Naive B cell (primary cell): ENCODE measurements at places on chromosomes 7 and 10.
A peak's percentile ranks its signal among the peaks of the same experiment; 100 is the strongest.

DNA sequence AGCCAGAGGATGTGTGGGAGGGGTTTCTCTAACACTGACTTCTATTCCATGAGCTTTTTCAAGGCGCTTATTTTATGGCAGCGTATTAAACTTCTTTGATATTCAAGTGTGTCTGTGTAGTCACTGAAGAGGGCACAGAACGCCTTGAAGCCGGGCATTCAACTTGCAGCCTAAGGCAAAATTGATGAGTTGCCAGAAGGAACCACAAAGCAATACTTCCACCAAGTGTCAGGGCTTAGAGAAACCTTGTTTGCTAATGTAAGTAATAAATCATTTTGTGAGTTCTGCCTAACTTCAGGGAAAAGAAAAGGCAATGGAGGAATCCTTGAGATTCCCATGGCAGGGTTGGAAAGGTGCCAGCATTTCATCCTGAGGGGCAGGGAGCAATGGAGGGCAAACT lies 163.8 kb downstream of the LCOR start:
- DNase-seq: no peak

DNA sequence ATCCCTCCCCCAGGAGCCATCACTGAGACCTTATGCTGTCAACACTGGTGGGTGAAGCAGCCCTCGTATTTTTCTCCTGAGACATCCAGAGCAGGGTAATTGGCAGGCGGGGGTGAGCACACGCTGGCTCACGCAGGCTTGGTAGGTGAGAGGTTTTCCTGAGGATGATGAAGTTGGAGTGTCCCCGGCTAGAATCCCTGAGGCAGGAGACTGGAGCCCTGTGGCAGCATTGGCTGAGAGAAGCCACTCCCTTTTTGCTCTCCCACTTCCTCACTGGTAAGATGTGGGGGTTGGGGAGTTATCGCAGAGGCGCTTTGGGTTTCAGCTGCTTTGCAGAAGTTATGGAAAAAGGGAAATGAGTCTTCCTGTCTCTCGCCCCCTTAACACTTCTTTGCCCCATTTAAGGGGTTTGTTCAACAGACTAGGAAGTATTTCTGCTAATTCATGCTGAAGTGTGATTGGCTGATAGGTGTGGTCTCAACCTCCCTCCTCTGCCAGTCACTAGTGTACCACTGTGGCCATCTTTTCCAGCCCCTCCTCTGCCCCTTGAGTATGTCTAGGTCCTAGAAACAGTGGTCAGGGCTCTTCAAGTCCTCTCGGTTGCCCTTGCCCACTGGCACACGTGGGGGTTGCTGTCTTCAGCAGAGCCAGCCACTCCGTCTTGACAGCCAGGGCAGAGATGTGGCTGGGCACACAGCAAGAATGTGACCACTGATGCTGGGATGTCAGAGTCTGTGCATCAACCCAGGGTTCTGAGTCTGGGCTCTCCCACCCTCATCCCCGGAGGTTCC lies 5.7 kb downstream of the ARPC1B start:
- peak; percentile 83 for DNase-seq

DNA sequence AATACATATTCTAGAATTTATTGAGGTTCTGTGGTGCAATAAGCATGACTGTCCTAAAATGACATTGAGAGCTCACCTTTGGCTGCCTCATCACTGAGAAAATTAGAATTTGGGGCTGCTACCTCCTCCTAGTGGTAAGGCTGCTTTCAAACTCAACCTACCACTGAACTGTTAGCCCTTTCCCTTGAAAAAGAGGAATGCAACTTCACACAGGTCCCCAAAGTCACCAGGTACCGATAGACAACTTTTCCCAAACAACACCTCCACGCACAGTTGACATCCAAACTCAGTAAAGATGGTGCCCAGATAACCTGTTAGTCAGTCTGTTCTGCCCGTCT lies 75.9 kb upstream of the SCIN start:
- no peak for DNase-seq

- no peak for DNase-seq
These were observed 20.0 kb downstream of the KIAA1549 start for GRCh38 chr7:138961159-138961558.

DNA sequence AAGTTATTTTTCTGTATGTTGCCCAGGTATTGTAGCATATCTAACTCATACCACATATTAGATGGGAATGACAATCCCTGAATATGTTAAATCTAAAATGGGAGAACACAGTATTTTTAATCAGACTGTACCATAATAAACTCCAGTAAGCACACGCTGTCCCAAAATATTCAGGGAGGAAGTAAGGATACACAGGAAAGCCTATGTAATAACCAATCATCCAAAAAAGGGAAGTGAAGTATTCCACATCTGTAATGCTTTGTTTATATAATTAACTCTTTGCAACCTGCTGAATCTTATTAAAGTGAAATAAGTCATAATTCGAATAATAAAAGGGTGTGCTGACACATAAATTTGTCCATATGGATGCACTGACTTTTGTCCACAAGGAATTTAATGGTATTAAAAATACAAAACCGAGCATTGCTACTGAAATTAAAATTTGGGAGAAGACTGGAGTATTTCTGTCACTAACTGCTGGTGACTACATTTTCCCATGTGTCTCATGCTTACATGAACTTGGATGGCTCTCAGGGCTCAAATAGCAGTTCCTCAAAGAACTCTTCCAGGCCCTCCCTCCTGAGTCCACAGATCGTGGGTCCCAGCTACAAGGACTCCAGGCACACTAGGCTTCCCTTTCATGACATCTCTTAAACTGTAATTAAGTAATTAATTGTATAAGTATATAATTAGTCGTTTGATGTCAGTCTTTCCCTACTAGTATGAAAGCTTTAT lies 120.6 kb downstream of the NEBL start:
- no peak for DNase-seq

DNA sequence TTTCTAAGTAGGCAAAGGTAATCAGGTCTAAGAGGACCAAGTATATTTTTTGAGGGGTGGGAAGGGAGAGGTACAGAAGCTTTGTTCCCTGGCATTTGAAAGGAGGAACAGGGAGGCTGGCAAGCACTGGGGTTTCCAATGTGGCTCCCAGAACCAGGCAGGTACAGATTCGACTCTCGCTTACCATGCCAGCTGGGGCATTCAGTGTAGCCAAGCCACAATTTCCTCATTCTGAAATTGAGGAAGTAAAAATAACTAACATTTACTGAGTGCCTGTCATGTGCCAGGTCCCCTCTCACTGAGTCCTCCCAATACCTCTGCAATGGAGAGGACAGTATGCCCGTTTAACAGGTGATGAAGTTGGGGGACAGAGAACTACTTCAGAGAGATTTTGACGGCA lies 45.9 kb upstream of the BET1 start:
- DNase-seq: peak; percentile 82

- DNase-seq: no peak
These were observed 28.1 kb upstream of the SGMS1 start for GRCh38 chr10:50651808-50652207.

- no peak for DNase-seq
These were observed 1196.9 kb downstream of the SORCS3 start for GRCh38 chr10:105837951-105838350.

DNA sequence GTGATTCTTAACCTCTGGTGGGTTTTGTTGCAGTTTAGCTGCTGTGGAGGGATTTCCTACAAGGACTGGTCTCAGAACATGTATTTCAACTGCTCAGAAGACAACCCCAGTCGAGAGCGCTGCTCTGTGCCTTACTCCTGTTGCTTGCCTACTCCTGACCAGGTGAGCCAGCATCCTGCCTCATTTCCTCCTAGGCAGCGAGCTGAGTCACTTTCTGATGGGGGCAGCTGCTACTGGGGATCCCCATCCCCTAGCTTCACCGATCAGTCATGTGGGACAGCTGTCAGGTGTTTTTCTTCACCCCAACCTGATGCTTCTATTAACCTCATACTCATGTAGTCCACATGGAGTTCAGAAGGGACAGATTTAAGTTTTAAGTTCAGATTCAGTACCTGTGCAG lies 21.7 kb upstream of the SMO start:
- DNase-seq: peak; percentile 46

DNA sequence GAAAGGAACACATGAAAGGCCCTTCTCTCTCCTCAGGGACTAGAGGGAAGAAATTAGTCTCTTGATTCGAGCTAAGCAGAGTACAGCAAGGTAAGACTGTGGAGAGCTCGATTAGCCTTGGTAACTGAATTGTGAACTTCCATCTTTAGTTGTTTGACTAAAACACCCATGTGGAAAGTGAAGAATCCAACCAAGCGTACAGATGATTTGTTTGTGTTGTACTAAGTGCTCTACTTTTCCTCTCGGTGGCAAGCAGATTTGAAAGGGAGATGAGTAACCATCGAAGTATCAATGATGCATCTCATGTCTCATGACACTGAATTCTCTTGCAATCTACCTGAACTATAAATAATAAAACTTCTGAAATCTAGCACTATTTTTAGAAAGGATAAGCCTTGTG lies 80.7 kb downstream of the FZD1 start:
- no peak for DNase-seq

- no peak for DNase-seq
These were observed 214.6 kb upstream of the TMEM72 start for GRCh38 chr10:44696496-44696895.

GRCh38 chr7:72326365-72326764 lies 85.8 kb downstream of the CALN1 start:
- DNase-seq: no peak

DNA sequence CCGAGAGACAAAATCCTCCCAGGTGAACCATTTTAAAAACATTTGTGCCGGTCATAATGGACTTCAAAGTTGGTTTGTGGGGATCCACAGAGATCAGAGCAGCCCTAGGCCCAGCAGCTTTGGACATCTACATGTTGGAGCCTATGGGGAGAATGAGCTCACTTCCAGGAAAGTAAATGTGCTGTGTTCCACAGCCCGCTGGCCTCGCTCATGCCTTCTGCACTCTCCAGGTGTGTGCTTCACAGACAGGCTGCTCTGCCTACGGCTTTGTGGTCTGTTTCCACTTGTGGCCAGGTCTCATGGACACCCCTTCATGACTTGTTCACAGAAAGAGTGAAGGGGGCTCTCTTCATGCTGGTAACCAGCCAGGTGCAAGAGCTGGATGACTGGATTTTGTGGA lies 141.6 kb downstream of the ADARB2 start:
- no peak for DNase-seq

GRCh38 chr10:124740369-124741280 lies 3.6 kb downstream of the FAM53B start:
- DNase-seq: peak; percentile 79

DNA sequence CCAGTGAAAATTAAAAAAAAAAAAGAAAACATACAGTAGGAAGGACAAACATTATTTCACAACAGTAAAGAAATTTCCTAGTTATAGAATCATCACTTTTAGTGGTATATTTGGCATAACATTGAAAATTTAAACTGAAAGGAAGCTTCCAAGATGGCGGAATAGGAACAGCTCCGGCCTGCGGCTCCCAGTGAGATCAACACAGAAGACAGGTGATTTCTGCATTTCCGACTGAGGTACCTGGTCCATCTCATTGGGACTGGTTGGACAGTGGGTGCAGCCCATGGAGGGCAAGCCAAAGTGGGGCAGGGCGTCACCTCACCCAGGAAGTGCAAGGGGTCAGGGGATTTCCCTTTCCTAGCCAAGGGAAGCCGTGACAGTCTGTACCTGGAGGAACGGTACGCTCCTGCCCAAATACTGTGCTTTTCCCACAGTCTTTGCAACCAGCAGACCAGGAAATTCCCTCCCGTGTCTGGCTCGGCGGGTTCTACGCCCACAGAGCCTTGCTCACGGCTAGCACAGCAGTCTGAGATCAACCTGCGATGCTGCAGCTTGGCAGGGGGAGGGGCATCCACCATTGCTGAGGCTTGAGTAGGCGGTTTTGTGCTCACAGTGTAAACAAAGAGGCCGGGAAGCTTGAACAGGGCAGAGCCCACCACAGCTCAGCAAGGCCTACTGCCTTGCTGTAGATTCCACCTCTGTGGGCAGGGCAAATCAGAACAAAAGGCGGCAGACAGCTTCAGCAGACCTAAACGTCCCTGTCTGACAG lies 19.4 kb downstream of the PON3 start:
- no peak for DNase-seq
